ENCODE measurements at places on chromosomes 11 and 22. TPM values are rescaled to one million over a fixed set of nuclear protein-coding genes. Genes with fewer than 3 reads are reported as not detected.

Gene SCUBE2
- polyA plus RNA-seq = 0.22 TPM

Gene PHOX2A
- not detected for polyA plus RNA-seq

Gene POU2AF3
- polyA plus RNA-seq = 2.0 TPM

Gene PTPRCAP
- polyA plus RNA-seq = 3.1 TPM

Gene CCDC15
- 0.10 TPM for polyA plus RNA-seq

Gene OR52N4
- not detected for polyA plus RNA-seq

Gene SMIM35
- polyA plus RNA-seq = not detected

Gene NPAS4
- not detected for polyA plus RNA-seq

Gene RAG2
- not detected for polyA plus RNA-seq

Data from heart right ventricle (tissue), 16 donors.